ENCODE measurements at places on chromosomes 6 and 20. TPM values are rescaled to one million over a fixed set of nuclear protein-coding genes. Genes with fewer than 3 reads are reported as not detected.

The DNPH1 gene
- total RNA-seq, result 36.6 TPM

The C6orf52 gene
- total RNA-seq, result not detected

The MUC21 gene
- total RNA-seq, result not detected

The BTN1A1 gene
- total RNA-seq, result not detected

All from CD4-positive, CD25-positive, alpha-beta regulatory T cell (primary cell).